Activated CD4-positive, alpha-beta memory T cell treated with anti-CD3 and anti-CD28 coated beads for 36 hours (primary cell): ENCODE measurements at places on chromosomes 13 and 19. TPM values are rescaled to one million over a fixed set of nuclear protein-coding genes. Genes with fewer than 3 reads are reported as not detected.

GRCh38 chr13:49858178-49858856 lies 65.8 kb upstream of the KPNA3 start:
- H3K36me3 ChIP-seq, result no peaks in the 10 kb centered on the region
- H3K4me1 ChIP-seq, result no peaks in the 10 kb centered on the region
- H3K27ac ChIP-seq, result no peak overlapping the region
- DNase-seq, result no peak
- H3K27me3 ChIP-seq, result peaks cover 1% of the 10 kb centered on the region

- DNase-seq, result peak; percentile 79
- H3K4me3 ChIP-seq, result peak overlapping the region; percentile 92
- peak overlapping the region; percentile 99 for H3K27ac ChIP-seq
- H3K36me3 ChIP-seq, result peaks cover 3% of the 10 kb centered on the region
These were observed 1.4 kb upstream of the ZNF414 start for GRCh38 chr19:8515317-8515716.

DNA sequence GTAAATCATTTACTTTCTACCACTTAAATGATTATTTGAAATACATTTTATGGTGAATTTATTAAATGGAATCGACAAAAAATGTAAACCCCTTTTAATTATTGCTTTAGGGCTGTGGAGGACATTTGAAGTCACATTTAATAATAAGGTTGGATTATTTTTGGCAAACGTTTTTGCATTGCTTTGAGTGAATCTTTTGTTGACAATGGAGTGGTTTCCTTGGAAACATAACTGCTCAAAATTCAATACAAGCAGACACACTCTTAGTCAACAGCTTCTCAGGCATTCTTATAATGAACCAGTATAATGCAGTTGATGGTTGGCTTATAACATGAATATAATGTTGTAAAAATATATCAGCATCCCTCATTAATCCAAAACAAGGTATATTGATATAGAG lies 104.7 kb downstream of the DCLK1 start:
- H3K27me3 ChIP-seq, result no peaks in the 10 kb centered on the region
- H3K27ac ChIP-seq, result no peak overlapping the region
- no peaks in the 10 kb centered on the region for H3K4me1 ChIP-seq
- no peak overlapping the region for H3K4me3 ChIP-seq
- no peak for DNase-seq

DNA sequence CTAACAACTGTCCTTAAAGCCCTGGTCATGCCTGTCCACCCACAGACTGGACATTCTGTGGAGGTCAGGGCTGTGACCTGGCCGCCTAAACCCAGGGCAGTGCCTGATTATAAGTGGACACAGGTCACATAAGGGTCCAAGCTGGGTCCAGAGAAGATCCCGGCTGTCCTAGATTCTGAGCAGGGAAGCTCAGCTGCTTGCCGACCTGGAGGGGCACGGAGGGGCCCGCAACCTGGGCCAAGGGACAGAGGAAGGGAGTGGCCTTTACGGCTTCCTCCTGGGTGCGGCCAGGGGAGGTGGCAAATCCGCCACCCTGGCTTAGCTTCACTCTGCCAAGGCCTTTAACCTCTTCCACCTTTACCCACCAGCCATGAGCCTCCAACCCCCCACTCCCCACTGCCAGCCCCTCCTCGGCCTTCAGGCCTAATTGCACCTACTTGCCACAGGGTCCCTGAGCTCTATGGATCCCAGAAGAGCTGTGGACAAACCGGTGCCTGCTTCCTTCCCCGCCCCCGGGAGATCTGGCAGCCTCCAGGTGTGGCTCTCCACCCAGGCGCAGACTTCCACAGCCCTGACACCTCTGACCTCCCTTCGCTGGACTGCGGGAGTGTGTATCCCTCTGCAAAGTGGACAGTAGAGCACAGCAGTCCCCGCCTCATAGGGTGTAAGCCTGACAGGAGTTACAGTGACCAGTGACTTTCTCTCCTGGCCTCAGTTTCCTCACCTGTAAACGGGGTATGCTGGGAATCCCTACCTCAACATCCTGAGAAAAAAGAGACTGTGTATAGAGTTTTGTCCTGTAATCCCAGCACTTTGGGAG lies 1.7 kb downstream of the CD320 start:
- peaks cover 9% of the 10 kb centered on the region for H3K36me3 ChIP-seq
- H3K27me3 ChIP-seq, result no peaks in the 10 kb centered on the region
- peaks cover 31% of the 10 kb centered on the region for H3K4me1 ChIP-seq
- peak overlapping the region; percentile 92 for H3K27ac ChIP-seq

DNA sequence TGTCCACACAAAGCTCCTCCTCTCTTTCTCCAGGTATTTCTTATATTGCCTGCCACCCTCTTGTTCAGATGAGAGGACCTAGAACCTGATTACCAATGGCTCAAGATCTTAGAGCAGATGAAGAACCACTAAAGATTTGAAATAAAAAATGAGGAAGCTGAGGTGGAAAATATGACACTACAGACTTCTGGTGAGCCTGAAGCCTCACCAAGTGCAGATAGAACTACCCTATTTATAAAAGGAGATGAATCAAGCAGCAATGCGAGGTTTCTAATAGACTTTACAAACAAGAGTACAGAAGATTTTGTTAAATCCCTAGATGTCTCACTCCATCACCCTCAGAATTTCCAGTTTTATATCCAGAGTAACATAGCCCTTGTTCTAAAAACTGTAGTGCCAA lies 345.8 kb downstream of the TBC1D4 start:
- no peak overlapping the region for H3K4me3 ChIP-seq
- H3K27ac ChIP-seq, result no peak overlapping the region
- DNase-seq, result no peak
- H3K27me3 ChIP-seq, result peaks cover 17% of the 10 kb centered on the region
- H3K36me3 ChIP-seq, result no peaks in the 10 kb centered on the region

DNA sequence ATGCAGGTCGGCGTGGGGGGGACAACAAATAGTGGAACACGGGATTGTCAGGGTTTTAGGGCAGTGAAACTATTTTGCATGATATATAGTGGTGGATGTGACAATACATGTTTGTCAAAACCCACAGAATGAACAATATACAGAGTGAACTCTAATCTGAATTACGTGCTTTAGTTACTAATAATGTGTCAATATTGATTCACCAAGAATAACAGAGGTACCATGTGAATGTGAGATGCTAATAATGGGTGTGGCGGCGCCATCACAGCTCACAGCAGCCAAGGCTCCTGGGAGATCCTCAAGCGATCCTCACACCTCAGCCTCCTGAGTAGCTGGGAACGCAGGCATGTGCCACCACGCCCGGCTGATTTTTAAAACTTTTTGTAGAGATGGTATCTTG lies 12.9 kb downstream of the ELAVL1 start:
- H3K4me3 ChIP-seq, result no peak overlapping the region
- H3K36me3 ChIP-seq, result peaks cover 20% of the 10 kb centered on the region
- peaks cover 37% of the 10 kb centered on the region for H3K4me1 ChIP-seq
- no peak for DNase-seq
- no peak overlapping the region for H3K27ac ChIP-seq
- H3K27me3 ChIP-seq, result no peaks in the 10 kb centered on the region

DNA sequence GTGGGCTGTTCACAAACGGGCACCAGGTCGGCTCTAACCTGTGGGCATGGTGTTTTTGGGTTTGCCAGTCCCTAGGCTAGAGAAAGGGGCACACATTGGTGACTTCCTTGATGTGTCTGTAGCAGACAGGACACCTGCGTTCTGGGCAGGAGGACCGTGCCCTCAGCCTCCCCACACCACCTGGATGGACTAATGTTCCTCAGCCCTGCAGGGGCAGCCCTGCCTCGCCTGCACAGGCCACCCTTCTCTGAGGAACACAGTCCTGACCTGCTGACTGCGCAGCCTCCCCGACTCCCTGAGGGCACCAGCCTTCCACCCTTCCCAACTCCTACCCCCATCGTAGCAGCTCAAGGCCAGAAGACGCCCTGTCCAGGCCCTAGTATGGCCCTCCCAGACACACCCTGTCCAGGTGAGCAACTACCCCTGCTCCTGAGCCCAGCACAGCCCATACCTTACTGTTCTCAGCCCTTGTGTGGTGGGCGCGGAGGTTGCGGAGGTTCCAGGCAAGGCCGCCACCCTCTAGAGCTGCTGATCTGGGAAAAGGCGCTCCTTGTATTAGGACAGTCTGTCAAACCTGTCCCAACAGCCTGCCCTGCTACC lies 55.7 kb downstream of the GGACT start:
- H3K4me3 ChIP-seq, result no peak overlapping the region
- H3K27ac ChIP-seq, result no peak overlapping the region
- no peaks in the 10 kb centered on the region for H3K27me3 ChIP-seq
- H3K36me3 ChIP-seq, result peaks cover 2% of the 10 kb centered on the region

- peaks cover 68% of the 10 kb centered on the region for H3K36me3 ChIP-seq
- no peaks in the 10 kb centered on the region for H3K4me1 ChIP-seq
- no peak overlapping the region for H3K27ac ChIP-seq
These were observed 9.3 kb downstream of the ZNF582 start for GRCh38 chr19:56383826-56384605.

DNA sequence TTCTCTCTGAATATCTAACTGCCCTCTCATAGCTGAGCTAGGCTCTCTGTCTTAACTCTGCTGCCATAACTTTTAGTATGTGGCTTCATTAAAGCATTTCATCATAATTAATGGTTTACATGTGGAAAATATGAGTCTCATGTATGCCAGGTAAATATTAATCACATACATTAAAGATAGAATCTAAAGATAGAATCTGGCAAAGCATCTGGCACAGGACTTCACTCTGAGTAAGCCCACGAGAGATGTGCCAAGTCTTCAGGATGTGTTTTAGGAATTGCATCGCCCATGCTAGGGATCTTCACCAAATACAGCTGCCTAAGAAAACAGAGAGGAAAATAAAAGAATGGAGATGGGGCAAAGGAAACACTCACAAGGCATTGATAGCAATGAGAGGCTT lies 285.8 kb downstream of the DIAPH3 start:
- H3K4me1 ChIP-seq, result no peaks in the 10 kb centered on the region
- H3K36me3 ChIP-seq, result no peaks in the 10 kb centered on the region
- H3K4me3 ChIP-seq, result no peak overlapping the region

- H3K36me3 ChIP-seq, result no peaks in the 10 kb centered on the region
- no peak overlapping the region for H3K27ac ChIP-seq
- no peak overlapping the region for H3K4me3 ChIP-seq
- DNase-seq, result no peak
- no peaks in the 10 kb centered on the region for H3K4me1 ChIP-seq
These were observed 353.6 kb upstream of the GPC6 start for GRCh38 chr13:92873029-92873428.

GRCh38 chr13:41313659-41314197 lies 2.7 kb downstream of the NAA16 start:
- peak overlapping the region; percentile 59 for H3K4me3 ChIP-seq
- H3K4me1 ChIP-seq, result peaks cover 53% of the 10 kb centered on the region
- DNase-seq, result no peak

DNA sequence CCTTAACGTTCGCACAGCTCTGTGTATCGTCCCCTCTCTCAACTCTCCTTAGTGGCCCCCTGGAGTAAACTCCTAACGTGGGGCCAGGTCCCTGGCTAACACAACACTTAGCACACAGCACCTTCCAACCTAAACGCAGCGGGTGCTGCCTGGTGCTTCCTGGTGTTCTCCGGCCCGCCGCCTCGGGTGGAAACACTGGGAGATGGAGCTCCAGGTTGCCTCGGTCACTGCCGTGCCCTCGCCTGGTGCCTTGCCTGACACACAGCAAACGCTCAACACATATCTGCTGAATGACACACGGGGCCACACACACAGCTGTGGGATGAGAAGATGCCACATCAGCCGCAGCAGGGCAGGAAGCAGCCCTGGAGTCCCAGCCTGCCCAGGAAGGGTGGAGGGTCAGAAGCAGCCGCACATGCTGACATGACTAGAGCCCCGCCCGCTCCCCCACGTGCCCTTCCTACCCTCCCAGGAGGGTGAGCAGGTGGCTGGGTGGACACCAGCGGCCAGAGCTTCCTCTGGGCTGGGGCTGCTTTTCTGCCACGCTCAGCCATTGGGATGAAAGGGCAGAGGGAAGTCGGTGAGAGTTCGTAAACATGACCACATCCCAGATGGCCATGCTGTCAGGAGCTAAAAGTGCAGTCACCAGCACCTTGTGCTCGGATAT lies 6.6 kb downstream of the PEPD start:
- H3K4me3 ChIP-seq, result no peak overlapping the region
- H3K27ac ChIP-seq, result no peak overlapping the region
- no peaks in the 10 kb centered on the region for H3K27me3 ChIP-seq
- H3K36me3 ChIP-seq, result peaks cover 4% of the 10 kb centered on the region
- peaks cover 24% of the 10 kb centered on the region for H3K4me1 ChIP-seq

DNA sequence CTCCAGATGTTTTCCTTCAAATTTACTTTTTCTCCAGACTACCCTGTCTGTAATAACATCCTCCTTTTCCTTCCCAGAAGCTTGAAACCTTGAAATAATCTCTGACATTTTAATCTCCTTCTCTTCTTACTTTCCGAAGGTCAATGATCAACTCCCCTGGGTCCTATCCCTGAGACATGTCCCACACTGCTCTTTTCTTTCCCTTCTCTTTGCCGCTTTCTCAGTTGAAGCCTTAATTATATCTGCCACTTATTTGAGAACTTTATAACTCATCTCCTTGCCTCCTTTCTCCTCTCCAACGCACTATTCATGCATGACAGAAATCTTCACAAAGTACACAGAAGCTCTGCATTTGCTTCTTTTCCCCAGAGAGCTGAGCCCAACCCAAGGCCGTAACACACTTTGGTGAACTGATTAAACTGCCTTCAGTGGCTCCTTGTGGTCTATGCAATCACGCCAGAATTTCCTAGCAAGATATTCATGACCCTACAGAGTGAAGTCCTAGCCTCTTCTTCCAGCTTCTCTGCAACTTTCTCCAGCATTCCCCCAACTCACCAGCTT lies 9.2 kb upstream of the WASF3 start:
- H3K4me3 ChIP-seq, result no peak overlapping the region
- no peak for DNase-seq
- peaks cover 12% of the 10 kb centered on the region for H3K27me3 ChIP-seq

DNA sequence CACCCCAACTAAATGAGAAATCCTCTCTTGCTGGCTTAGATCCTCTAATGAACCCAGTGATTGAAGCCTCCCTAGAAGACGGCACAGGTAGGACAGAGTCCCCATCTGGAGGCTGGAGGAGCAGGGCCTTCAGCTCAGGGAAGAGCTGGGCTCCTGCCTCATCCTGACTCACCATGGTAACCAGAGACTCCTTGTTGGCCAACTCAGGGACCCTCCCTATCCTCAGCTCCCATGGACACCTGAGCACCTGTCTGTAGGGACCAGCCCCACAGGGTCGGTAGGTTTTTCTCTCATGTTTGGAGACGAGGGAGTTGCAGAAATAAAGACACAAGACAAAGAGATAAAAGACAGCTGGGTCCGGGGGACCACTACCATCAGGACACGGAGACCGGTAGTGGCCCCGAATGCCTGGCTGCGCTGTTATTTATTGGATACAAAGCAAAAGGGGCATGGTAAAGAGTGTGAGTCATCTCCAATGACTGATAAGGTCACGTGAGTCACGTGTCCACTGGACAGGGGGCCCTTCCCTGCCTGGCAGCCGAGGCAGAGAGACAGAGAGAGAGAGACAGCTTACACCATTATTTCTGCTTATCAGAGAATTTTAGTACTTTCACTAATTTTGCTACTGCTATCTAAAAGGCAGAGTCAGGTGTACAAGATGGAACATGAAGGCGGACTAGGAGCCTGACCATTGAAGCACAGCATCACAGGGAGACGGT lies 26.6 kb downstream of the SIGLEC7 start:
- H3K4me1 ChIP-seq, result peaks cover 20% of the 10 kb centered on the region
- H3K4me3 ChIP-seq, result no peak overlapping the region
- no peak for DNase-seq
- H3K27ac ChIP-seq, result no peak overlapping the region
- peaks cover 11% of the 10 kb centered on the region for H3K27me3 ChIP-seq
- no peaks in the 10 kb centered on the region for H3K36me3 ChIP-seq

The ARRDC5 gene
- not detected for total RNA-seq

The CYP4F2 gene
- total RNA-seq, result not detected

The PGLYRP1 gene
- not detected for total RNA-seq

The C5AR1 gene
- 0.48 TPM for total RNA-seq

The ACP7 gene
- 0.15 TPM for total RNA-seq

The CEACAM4 gene
- total RNA-seq, result not detected

The PRTN3 gene
- total RNA-seq, result not detected

The IL17D gene
- total RNA-seq, result 0.12 TPM

The SIGLEC5 gene
- total RNA-seq, result not detected
